ENCODE measurements at places on chromosomes 2 and 18.

DNA sequence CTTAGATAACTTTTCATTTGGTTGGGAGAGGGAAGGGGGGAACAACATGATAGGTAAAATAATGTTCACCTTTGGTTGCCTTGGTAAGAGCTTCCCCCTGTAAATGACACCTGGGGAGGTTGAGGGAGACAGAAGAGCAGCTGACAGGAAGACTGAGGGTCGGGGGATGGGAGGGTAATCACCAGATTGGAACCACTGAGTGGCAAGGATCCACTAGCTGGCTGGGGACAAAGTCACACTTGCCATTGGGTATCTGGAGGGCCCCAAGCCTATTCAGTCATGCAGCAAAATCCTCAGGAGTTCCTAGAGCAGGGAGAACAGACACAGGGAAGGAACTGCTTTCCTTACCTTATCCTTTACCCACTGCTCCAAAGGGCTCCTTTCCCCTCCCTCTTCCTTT is 84.3 kb downstream of the MAPK4 start:
- DNase-seq, result no peak

- DNase-seq, result peak; percentile 57
Observed at GRCh38 chr2:170843656-170844055, 27.0 kb downstream of the GAD1 start.

- DNase-seq, result peak; percentile 68
Observed at GRCh38 chr2:217650716-217651360, 352.0 kb downstream of the TNS1 start.

- DNase-seq, result no peak
Observed at GRCh38 chr2:98036349-98037000, 40.7 kb upstream of the TMEM131 start.

DNA sequence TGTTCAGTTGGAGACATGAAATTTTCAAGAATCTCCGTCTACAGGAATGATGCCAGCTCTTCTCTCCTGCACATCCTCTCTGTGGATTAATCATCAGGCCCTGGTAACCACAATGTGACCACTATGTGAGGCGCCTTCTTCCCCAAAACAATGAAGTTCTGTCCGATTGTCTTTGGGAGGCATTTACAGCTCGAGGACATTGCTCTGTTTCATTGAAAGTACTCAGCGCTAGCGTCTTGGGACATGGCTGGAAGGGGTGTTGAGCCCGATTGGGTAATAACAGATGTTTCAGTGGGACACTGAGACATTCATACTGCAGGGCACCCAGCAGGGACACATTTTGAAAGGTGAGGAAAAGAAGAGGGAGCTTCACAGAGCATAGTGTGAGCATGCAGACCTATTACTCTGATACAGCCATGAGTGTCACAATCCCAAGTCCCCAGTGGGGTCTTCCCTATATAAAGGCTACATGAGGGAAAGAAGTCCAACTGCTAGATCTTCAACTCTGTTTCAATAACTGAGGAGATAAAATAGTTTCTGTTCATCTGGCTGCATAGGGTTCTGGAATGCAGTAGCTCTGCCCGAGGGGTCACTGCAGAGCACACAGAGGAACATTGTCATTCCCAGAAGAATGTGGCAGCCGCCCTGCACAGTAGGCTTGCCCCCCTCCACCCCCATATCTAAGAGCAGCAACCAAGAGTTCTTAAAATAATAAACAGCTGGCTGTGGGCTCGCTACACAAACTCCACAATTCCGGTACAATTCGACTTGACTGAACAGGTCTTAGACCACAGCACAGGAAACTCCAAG is 237.3 kb downstream of the OSR1 start:
- DNase-seq, result peak; percentile 90

DNA sequence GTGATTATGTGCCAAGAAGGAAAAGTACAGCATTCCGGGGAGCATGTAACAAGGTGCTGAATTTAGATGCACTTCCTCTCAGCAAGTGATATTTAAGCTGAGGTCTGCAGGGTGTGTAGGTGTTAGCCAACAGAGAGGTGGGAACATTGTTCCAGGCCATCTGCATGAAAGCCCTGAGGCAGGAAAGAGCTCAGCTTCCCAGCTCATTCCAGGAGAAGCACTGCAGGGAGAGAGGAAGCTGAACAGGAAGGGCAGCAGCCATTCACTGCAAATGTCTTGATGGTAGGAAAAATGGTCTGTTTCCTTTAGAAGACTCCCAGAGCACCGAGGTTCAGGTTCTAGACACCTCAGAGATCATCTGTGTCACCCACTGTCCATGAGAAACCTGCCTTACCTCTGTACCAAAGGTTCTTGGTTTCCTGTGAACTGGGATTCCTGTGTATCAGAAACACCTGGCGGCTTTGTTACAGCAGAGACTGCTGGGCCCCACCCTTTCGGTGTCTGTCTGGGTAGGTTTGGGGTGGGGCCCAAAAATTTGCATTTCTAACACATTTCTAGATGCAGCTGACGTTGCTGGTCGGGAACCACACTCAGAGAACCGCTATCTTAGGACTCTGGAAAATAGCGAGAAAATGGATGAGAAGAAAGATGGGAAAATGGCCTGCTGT is 84.0 kb downstream of the RTN4 start:
- DNase-seq, result no peak

GRCh38 chr2:69222953-69223658 is 163.9 kb downstream of the GFPT1 start:
- DNase-seq, result peak; percentile 76

DNA sequence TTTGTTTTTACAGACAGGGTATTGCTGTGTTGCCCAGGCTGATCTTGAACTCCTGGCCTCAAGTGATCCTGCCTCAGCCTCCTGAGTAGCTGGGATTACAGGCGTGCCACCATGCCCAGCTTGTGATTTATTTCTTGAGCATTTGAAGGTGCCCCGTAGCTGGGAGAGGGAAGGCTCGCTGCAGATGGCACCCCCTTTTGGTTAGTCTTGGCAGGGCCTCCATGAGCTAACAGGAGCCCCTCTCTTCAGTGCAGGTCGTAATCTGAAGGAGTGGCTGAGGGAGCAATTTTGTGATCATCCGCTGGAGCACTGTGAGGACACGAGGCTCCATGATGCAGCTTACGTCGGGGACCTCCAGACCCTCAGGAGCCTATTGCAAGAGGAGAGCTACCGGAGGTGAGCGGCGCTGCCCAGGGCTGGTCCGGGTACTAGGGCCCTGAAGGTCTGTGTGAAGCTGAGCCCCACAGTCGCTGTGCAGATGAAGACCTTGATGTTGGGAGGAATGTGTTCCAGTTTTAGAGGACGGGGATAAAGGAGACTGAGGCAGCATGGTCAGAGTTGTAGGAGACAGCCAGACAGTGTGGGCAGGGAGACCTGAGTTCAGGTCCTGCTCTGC is 6.7 kb downstream of the ASB1 start:
- DNase-seq, result no peak

- peak; percentile 56 for DNase-seq
Observed at GRCh38 chr18:23585007-23585871, 1.1 kb downstream of the NPC1 start.

- DNase-seq, result no peak
Observed at GRCh38 chr18:44788334-44788733, 107.6 kb downstream of the SETBP1 start.

- no peak for DNase-seq
Observed at GRCh38 chr2:227248876-227249275, 76.2 kb upstream of the MFF start.

GRCh38 chr18:70311726-70312125 is 22.9 kb downstream of the SOCS6 start:
- DNase-seq, result no peak

DNA sequence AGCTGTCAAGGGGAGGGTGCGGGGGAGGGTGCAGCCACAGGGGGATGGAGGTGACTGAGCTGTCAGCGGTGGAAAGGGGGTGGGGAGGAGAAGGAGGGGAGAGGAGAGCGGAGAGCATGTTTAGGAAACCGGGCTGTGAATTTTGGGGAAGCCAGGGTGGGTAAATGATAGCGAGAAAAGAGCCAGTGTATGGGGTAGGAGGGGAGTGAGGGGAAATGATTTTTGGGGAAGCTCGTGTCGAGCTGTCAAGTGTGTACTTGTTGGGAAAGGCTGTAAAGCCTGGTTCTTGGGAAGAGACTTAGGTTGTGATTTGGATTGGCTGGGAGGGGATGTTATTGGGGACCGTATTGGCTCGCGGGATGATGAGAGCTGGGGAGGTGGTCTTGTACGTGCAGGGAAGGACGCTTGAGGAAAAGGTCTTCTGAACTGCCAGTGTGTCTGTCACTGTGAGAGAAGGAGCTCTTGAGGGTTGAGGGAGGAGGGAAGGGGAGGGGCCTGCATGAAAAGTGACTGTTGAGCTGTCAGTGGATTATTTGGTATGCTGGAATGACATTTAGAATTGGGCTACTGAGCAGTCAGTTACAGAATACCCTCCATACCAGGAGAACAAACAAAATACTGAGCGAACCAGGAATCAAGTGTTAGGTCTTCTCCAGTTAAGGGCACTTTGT is 1.0 kb downstream of the UBR3 start:
- DNase-seq, result peak; percentile 38

DNA sequence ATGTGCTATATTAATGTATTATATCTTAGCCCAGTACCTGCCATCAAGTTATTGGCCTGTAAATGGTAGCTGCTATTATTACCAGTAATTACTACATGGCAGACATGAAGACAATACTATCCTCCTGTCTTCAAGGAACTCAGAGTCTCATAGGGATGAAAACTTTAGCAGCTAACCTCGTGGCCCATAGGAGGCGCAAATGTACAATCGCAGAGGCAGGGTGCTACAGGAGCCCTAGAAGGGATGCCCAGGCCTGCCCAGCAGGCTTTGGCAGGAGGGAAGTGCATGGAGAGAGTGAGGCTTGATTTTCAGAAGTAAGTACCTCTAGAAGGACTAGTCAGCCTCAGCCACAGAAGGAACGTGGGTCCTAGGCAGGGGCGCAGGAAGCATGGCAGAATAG is 44.7 kb upstream of the KIDINS220 start:
- DNase-seq, result peak; percentile 48

DNA sequence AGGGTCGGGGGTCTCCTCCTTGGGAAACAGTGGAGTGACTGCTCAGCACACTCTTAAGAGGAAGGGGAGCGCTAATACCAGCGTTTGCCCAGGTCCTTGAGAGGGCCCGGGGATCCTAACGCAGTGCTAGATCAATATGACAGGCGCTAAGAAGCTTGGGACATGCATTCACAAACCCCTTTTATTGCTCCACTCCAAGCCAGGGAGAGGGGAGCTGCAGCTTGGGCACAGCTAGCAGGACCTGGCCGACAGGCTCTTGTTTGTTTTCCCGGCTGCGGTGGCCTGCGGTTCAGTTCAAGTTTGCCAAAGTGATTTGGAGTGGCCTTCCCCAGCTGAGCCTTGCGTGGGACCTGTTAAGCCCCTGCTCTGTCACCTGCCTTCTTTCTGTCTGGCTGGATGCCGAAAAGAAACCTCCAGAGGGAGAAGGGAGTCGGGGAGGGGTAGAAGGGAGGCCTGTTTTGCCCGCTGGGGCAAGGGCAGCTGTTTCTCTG is 152.1 kb downstream of the GLI2 start:
- no peak for DNase-seq
